ENCODE measurements at places on chromosomes 4 and X.

DNA sequence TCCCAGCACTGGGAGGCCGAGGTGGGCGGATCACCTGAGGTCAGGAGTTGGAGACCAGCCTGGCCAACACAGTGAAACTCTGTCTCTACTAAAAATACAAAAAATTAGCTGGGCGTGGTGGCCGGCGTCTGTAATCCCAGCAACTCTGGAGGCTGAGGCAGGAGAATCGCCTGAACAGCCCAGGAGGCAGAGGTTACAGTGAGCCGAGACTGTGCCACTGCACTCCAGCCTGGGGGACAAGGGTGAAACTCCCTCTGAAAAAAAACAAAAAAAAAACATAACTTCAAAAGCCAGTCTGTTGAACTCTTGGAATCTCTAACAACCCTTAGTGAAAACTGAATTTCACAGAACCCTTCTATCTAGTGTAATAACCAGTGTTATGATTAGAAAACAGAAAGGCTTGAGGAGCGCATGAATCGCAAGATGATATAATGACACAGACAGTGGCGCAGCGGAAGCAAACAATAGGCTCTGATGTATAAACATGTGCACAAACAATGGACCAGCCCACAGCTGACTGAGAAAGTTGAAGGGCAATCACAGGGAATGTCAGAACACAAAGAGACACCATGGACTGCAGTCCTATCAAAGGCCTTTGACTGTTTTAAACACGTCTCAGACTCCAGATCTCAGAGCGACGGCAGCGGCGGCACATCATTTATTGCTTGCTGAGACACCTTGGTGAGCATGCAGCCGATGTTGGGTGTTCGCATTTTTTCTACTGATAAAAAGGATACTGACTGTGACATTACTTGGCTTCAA lies 81.6 kb downstream of the NSUN7 start:
- no peak for DNase-seq

DNA sequence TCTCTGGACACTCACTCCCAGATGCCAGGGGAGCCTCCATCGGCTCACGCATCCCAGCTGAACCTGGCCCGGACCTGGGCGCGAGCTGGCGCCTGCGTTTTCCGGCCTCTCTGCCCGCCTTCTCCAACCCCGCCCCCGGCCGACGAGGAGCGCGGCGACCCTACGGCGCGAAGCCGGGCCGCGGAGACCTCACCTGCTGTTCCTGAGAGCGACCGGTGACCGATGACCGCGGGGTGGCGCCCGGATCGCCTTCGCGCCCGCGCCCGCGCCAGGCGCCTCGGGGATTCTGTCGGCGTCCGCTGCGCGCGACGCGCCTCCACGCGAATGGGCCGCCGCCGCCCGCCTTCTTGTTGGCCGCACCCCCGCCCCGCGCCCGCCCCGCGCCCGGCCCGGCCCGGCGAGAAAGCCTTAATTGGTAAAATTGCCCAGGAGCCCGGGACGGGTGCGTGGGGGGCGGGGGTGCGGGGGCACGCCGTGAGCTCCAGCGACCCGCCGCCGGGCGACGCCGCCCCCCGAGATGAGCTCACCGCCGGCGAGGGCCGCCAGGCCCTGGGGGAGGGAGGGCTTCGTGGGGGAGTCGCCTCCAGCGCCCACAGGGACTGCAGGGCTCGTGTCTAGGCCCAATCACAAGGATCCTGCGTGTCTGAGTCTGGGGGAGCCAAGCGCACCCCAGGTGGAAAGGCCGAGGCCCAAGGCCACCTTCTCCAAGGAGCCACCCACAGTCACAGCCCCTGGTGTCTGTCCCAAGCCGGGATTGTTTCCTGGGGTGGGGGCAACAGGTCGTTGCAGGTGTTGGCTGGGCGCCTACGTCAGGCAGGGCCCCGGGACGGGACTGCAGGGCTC lies at the start of gene FLNA:
Gene FLNA, minus strand, starts transcription at position 322 of the 843 bp plus-strand sequence. CDS start 3,389 bp downstream, outside the sequence.
- DNase-seq, result no peak

DNA sequence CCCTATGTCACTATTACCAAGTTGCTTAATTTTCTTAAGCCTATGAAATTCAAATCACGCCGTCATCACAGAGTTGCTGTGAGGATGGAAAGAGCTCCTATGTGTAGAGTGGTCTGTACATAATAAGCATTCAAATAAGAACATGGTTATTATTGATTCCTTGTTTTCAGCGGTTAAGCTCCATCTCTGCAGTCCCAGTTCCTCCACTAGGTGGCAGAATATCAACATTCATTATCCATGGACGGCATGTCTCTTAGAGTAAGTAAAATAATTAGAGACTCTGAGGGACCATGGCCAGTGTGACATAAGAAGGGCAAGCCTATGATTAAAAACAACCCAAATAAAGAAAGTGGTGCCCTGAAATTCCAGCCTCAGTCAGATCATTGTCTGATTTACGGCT lies 132.5 kb upstream of the NHS start:
- DNase-seq, result no peak

DNA sequence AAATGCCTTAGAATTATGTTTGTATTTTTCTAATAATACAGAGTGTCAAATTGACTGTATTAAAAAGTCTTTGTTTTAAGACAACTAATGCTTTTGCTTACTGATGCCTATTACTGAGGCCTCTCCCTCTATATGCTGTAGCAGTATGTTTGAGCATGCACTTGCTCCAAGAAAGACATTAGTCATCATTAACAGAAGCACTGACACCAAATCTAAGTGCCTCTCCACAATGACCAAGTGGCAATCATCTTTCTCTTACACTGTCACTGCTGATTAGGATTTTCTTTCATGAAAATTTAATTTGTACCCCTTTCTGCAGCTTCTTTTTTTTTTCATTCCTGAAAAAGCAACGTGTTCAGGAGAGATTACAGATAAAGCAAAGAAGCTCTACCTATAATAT lies 11.1 kb upstream of the MAB21L2 start:
- DNase-seq, result no peak

DNA sequence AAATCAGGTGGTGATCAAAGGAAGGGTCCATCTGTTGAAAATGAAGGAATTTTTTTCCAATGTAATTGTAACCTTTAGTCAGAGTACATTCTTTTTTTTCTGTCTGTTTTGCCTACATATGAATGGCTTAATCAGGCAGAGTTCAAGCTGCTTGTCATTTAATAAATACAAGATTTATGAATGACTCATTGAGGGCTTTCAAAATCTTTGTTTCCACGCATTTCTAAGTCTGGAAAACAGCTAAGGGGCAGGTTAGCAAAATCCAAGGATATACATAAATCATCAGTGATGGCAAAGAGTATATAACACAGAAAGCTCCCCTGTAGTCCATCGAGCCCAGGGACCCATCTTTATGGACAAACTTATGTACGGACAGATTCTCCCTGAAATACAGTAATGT lies 1.8 kb downstream of the CA5B start:
- no peak for DNase-seq

- DNase-seq, result no peak
Observed at GRCh38 chr4:76620723-76621468, 185.9 kb downstream of the SHROOM3 start.

DNA sequence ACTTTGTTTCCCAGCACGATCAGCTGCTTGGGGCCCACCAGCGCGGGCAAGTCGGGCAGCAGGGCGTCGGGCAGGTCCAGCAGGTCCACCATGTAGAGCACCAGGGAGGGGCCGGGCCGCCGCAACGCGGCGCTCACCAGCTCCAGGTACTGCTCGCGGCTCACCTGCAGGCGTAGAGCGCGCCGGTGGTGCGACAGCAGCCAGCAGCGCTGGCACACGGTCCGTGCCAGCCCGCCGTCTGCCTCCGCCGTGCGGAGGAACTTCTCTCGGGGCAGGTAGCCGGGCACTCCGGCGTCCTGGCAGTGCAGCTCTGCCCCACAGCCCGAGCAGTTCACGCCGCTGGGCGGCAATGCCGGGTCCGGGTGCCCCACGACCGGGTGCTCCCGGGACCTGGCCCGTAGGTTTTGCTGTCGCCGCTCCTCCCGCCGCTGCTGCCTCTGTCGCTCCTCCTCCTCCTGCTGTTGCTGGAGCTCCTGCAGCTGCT lies 527 bp downstream of the NOA1 start:
- DNase-seq, result peak; percentile 43

GRCh38 chrX:133677123-133678063 lies 262.1 kb upstream of the GPC4 start:
- no peak for DNase-seq

- no peak for DNase-seq
Observed at GRCh38 chr4:54423066-54423465, 194.0 kb downstream of the PDGFRA start.

- no peak for DNase-seq
Observed at GRCh38 chr4:130131536-130131935, 1035.6 kb downstream of the C4orf33 start.

GRCh38 chrX:143536176-143536575 lies 18.9 kb upstream of the SPANXN3 start:
- no peak for DNase-seq

DNA sequence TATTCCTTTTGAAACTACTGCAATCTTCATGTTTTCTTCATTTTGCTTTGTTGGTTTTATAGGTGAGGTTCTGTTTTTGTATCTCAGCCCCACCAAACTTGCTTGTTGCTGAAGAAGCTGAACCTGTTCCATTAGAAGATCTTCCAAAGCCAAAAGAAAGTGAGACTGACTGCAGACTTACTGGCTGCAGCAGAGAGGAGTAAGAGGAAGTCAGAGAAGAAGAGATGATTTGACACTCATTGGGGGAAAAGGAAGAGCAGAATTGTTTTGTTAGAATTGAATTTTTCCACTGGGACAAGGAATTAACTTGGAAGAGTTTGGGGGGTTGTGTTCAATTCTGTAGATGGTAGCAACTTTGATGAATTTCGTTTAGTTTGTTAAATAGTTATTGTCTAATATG lies 3.1 kb downstream of the TEX13D start:
- no peak for DNase-seq

DNA sequence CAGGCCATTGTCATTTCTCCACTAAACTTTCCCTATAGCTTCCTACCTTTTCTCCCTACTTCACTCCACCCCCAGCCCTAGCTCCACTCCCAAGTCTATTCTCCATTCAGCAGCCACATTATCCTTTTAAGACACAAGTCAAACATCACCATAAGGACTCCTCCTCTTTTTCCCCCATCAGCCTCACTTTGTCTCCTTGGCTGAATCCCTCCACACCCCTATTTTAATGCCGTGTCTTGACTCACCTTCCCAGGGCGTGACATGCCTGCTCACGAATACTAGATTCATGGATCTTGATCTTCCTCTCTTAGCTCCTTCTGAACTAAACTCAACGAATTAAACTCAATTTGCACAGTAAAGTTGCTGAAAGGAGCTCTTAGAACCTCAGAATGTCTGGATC lies 281.9 kb downstream of the PTTG2 start:
- no peak for DNase-seq

DNA sequence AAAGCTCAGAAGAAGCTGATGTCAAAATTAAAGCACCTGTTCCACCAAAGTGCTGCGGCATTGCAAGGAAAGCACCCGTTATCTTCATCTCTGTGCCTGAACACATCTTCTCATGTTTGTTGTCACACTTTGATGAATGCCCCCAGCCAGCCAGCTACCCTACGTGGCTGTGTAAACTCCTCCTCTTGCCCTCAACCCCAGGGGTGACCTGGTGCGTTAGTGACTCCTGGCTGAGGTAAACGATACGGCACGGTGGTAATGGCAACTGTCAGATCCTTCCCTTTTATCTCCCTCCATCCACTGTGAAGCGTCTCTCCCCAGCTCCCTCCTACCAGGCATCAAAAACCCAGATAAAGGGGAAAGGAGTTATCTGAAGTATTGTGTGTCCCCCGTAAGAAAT lies 90.6 kb upstream of the WWC2 start:
- DNase-seq, result no peak

GRCh38 chrX:16772460-16772859 lies 13.8 kb upstream of the TXLNG start:
- no peak for DNase-seq

- DNase-seq, result no peak
Observed at GRCh38 chr4:174749091-174749490, 80.0 kb downstream of the GLRA3 start.

DNA sequence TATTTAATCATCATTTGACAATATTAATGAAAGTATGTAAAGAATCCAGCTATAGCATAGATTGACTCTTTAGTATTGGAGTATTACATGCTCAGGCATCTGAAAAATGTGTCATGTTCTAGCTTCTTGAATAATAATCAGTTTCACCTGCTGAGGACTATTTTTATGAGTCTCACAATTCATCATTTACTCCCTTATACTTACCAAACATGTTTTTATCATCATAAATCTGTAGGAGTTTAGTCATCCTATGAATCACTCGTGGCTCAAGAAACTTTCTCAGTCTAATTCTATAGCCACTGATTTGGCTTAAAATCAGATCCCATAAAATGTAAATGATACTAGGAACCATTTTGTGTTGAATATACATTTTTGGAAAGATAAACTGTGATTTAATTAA lies 1616.1 kb downstream of the C4orf33 start:
- no peak for DNase-seq

GRCh38 chr4:28373601-28374000 lies 1513.0 kb downstream of the STIM2 start:
- DNase-seq, result no peak

DNA sequence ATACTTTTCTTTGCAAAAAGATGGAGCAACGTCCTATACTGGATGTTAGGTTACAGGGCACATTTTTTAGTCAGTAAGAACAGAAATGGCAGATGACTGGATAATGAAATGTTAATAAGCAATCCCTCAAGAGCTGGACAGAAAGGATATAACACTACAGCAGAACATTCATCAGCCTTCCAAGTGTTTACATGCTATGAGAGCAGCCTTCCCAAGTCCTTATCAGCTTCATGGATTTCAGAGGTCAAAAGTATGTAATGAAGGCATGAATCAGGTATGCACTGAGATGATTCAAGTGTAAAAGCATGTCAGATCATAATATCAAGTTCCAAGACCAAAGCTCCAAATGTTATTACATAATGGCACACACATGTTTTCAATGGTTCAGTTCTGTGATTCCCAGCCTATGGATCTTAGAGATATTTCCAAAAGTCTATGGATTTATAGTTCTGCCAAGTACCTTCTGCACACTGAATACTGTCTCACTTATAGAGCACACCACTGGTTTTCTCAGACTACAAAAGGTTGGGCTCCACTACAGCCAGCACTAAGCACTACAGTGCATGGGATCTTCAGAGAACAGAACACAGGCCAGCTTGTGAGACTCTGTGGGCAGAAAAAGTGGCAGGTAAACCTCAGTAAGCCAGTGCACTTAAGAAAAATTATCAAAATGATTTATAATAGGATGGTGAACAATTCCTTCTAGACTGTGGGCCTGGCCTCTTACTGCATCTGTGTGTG lies 49.2 kb downstream of the GPC4 start:
- DNase-seq, result no peak

- peak; percentile 45 for DNase-seq
Observed at GRCh38 chrX:69285881-69286564, 120.8 kb upstream of the PJA1 start.

- DNase-seq, result no peak
Observed at GRCh38 chr4:158094413-158095134, 78.3 kb downstream of the GASK1B start.

- DNase-seq, result no peak
Observed at GRCh38 chrX:116306218-116306617, 130.2 kb upstream of the SLC6A14 start.

- no peak for DNase-seq
Observed at GRCh38 chrX:130084631-130085237, 25.6 kb downstream of the ELF4 start.

- DNase-seq, result no peak
Observed at GRCh38 chr4:110475881-110476818, at the start of gene ENPEP. TSS of gene ENPEP (plus strand) at chr4:110476155. CDS start at chr4:110476415, 260 bp downstream.

- no peak for DNase-seq
Observed at GRCh38 chr4:169225058-169225751, 45.6 kb downstream of the SH3RF1 start.

Data from activated T-helper 9 cell treated with anti-CD3 and anti-CD28 coated beads, Interleukin-2, amount 50 U/mL, for 16 hours (primary cell).